ENCODE measurements at places on chromosomes 2 and 18. TPM values are rescaled to one million over a fixed set of nuclear protein-coding genes. Genes with fewer than 3 reads are reported as not detected.

The MAP3K19 gene
- not detected for total RNA-seq

DNA sequence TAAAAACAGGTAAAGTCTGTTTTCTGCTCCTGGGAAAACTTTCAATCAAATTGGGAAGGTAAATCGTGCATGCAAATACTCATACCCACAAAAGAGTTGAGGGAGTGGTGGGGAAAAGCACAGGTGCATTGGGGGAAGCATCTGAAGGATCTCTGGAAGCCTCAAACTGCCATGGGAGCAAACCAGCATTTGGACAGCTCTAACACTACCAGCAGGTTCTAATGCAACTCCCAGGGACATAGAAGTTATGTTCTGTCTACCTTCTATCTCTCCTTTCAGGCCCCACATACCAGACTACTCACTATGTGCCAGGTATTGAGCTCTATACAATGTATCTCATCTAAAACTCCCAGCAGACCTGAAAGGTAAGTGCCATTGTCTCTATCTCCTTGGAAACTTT, 933.7 kb downstream of the NRXN1 start:
- no peaks in the 10 kb centered on the region for H3K4me1 ChIP-seq
- no peak overlapping the region for H3K27ac ChIP-seq
- DNase-seq, result no peak
- no peak overlapping the region for H3K4me3 ChIP-seq
- H3K27me3 ChIP-seq, result no peaks in the 10 kb centered on the region

- H3K36me3 ChIP-seq, result no peaks in the 10 kb centered on the region
- H3K27me3 ChIP-seq, result no peaks in the 10 kb centered on the region
- H3K4me3 ChIP-seq, result no peak overlapping the region
- no peaks in the 10 kb centered on the region for H3K4me1 ChIP-seq
These were observed 1374.5 kb upstream of the NXPH2 start for GRCh38 chr2:140154706-140155105.

DNA sequence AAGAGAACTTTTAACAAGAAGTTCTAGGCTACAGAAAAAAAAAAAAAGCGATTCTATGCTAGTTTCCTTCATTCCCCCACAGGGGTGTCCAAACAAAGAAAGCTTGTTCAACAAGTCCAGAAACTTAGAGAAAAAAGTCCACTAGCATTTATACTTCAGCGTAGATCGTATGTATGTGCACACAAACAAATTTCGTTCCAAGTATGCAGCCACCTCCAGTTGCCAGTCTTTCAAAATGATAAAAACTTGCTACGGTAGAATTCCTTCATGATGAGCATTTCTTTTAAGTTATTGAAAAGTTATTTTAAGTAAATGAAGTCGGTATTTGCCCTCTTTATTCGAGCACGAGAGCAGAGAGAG, 3.7 kb upstream of the OTX1 start:
- no peak overlapping the region for H3K4me3 ChIP-seq
- DNase-seq, result no peak
- no peak overlapping the region for H3K27ac ChIP-seq
- H3K27me3 ChIP-seq, result no peaks in the 10 kb centered on the region

DNA sequence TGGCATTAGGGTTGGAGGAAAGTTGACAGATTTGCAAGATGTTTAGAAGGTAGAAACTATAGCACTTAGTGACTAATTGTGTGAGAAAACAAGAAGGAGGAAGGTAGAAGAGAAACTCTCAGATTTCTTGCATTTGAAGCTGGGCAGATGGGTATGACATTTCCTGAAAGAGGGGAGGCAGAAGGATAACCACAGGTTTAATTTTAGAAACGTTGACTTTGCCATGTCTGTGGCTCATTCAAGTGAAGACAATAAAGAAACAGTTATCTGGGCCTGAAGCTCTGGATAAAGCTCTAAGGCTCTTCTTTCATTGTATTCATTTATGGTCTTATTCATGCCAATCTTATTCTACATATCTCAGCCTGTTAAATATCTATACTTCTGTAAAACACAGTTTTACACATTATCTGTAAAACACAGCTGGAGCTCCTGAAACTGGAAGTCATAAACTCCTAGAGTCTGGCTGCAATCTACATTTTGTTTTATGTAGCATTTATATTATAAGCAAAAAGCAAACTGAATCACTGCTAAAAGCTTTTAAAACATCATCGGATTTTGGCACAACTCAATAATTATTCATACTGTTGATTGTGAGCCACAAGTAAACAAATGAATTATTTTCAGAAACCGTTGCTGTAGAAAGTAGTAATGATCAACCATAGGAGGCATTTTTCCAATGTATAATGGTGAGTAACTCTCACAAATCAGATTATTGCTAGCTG, 138.5 kb downstream of the RIT2 start:
- H3K36me3 ChIP-seq, result no peaks in the 10 kb centered on the region
- no peak overlapping the region for H3K27ac ChIP-seq
- DNase-seq, result no peak
- no peaks in the 10 kb centered on the region for H3K27me3 ChIP-seq
- no peaks in the 10 kb centered on the region for H3K4me1 ChIP-seq
